ENCODE measurements at places on chromosomes 11 and 22. TPM values are rescaled to one million over a fixed set of nuclear protein-coding genes. Genes with fewer than 3 reads are reported as not detected.

GAB2 gene
- 11.1 TPM for total RNA-seq

DNA sequence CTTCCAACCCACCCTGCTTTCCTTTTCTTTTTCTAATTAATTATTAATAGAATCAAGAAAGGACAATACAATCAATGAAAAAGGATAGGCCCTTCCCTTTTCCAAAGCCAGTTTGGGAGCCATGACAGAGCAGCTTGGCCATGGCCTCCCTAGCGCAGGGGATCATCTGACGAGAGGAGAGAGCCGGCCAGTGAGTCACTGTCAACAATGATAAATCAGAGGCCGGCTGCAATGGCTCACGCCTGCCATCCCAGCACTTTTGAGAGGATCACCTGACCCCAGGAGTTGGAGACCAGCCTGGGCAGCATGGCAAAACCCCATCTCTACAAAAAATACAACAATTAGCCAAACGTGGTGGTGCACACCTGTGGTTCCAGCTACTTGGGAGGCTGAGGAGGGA is 27.5 kb upstream of the KRTAP5-7 start:
- no peaks in the 10 kb centered on the region for H3K27me3 ChIP-seq
- no peak for DNase-seq
- H3K4me3 ChIP-seq, result no peak overlapping the region
- no peaks in the 10 kb centered on the region for H3K4me1 ChIP-seq
- H3K36me3 ChIP-seq, result peaks cover 66% of the 10 kb centered on the region

CALCB gene
- 2.9 TPM for total RNA-seq

- H3K4me1 ChIP-seq, result peaks cover 53% of the 10 kb centered on the region
- no peak overlapping the region for H3K4me3 ChIP-seq
- DNase-seq, result no peak
- peaks cover 3% of the 10 kb centered on the region for H3K27me3 ChIP-seq
Observed at GRCh38 chr11:10796191-10796590, 12.5 kb downstream of the EIF4G2 start.

DNA sequence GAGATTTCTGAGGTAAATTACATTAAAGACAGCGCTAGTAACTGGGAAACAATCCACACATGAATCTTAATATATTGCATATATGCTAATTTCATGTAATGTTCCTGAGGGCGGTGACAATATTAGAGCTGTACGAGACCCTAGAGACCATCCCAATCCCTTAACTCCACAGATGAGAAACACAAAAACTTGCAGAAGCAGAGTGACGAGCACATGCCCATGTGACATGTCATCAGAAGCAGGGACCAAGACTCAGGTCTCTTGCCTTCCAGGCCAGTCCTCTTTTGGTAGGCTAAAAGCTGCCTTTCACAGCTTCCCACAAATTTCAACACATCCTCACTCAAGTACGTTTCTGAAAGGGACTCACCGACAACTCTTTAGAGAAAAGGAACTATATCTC is 11.8 kb downstream of the MAPK1 start:
- H3K36me3 ChIP-seq, result peaks cover 7% of the 10 kb centered on the region
- H3K27ac ChIP-seq, result no peak overlapping the region
- H3K4me3 ChIP-seq, result no peak overlapping the region
- peaks cover 79% of the 10 kb centered on the region for H3K4me1 ChIP-seq
- no peaks in the 10 kb centered on the region for H3K27me3 ChIP-seq

PIWIL4 gene
- 0.90 TPM for total RNA-seq

DNA sequence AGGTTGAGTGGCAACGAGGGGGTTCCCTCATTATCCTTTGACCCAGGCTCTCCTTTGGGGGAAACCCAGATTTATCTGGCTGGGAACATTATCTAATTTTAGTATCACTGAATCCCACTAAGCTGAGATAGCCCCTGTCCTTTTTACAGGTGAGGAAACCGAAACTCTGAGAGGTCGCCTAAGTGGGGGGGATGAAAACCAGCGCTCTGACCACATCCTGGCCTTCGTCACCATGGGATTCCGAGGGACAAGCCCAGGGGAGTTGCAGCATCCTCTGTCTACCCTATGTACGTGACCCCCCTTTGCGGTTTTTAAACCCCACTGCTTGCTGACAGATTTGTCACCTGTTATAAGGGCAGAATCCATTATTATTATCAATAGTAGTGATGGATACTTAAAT is 61.0 kb downstream of the ISX start:
- H3K36me3 ChIP-seq, result no peaks in the 10 kb centered on the region
- no peak for DNase-seq
- H3K4me1 ChIP-seq, result no peaks in the 10 kb centered on the region
- H3K27ac ChIP-seq, result no peak overlapping the region
- H3K4me3 ChIP-seq, result no peak overlapping the region

DNA sequence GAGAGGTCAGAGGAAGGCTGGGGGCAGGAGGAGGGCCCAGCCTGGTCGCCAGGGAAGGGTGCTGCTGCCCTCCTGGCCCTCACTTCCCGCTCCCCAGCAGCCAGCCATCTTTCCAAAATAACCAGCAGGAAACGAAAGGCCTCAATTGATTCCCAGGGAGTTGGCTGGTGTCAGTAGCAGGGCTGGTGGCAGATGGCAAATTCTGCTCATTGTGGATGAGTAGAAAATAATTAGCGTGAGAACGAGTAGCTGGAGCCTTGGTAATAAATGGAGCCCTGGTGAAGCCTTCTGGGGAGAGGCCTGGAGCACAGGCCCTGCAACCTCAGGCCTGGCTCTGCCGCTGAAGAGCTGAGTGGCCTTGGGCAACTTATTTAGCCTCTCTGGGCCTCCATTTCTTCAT is 31.3 kb downstream of the DAGLA start:
- no peaks in the 10 kb centered on the region for H3K36me3 ChIP-seq
- no peaks in the 10 kb centered on the region for H3K4me1 ChIP-seq
- no peaks in the 10 kb centered on the region for H3K27me3 ChIP-seq
- no peak overlapping the region for H3K27ac ChIP-seq
- H3K4me3 ChIP-seq, result no peak overlapping the region

DNA sequence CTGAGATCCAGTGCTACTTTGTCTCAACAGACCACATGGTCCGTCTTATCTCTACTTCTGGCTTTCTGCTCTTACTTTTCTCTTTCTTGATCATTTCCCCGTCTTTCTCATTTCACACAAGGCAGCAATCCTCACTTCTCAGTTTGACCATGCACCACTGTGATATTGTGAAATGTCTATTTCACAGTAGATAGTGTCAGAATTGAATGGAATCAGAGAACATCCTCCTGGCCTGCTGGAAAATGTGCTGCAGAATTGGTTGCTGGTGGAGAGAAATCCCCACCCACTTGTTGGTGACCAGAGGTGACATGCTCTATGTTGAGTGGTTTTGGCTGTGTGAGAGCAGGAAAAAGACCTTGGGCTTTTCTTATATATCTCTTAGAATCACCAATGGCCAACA is 57.8 kb upstream of the RCN1 start:
- no peaks in the 10 kb centered on the region for H3K36me3 ChIP-seq
- no peak overlapping the region for H3K27ac ChIP-seq
- H3K4me1 ChIP-seq, result peaks cover 2% of the 10 kb centered on the region
- H3K4me3 ChIP-seq, result no peak overlapping the region

DNA sequence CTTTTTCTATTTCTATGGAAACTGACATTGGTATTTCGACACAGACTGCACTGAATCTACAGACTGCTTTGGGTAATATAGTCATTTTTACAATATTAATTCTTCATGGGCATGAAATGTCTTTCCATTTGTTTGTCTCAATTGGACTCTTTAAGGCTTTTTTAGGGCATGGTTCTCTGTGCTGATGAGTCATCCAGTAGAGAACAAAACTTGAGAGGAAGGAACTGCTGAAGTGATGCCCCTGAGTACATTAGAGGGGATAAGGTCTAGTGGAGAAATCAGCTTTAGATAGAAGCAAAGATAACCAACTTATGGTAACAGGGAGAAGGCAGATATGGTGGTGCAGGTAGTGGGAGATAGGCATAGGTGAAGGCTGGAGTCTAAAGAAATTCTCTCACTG is 25.1 kb downstream of the TSG101 start:
- no peaks in the 10 kb centered on the region for H3K27me3 ChIP-seq
- peaks cover 39% of the 10 kb centered on the region for H3K36me3 ChIP-seq
- no peak for DNase-seq
- no peak overlapping the region for H3K4me3 ChIP-seq
- H3K4me1 ChIP-seq, result no peaks in the 10 kb centered on the region

INPP5J gene
- not detected for total RNA-seq

GRCh38 chr11:22581354-22582150 is 44.1 kb downstream of the FANCF start:
- H3K4me1 ChIP-seq, result no peaks in the 10 kb centered on the region
- H3K27ac ChIP-seq, result no peak overlapping the region

GRCh38 chr11:97289823-97290222 is 900.0 kb downstream of the JRKL start:
- H3K27ac ChIP-seq, result no peak overlapping the region
- H3K36me3 ChIP-seq, result no peaks in the 10 kb centered on the region
- no peak overlapping the region for H3K4me3 ChIP-seq
- no peak for DNase-seq

C1QTNF4 gene
- total RNA-seq, result not detected

All from activated CD4-positive, alpha-beta memory T cell treated with anti-CD3 and anti-CD28 coated beads for 36 hours (primary cell).